ENCODE measurements at places on chromosomes 12 and 14. TPM values are rescaled to one million over a fixed set of nuclear protein-coding genes. Genes with fewer than 3 reads are reported as not detected.

DNA sequence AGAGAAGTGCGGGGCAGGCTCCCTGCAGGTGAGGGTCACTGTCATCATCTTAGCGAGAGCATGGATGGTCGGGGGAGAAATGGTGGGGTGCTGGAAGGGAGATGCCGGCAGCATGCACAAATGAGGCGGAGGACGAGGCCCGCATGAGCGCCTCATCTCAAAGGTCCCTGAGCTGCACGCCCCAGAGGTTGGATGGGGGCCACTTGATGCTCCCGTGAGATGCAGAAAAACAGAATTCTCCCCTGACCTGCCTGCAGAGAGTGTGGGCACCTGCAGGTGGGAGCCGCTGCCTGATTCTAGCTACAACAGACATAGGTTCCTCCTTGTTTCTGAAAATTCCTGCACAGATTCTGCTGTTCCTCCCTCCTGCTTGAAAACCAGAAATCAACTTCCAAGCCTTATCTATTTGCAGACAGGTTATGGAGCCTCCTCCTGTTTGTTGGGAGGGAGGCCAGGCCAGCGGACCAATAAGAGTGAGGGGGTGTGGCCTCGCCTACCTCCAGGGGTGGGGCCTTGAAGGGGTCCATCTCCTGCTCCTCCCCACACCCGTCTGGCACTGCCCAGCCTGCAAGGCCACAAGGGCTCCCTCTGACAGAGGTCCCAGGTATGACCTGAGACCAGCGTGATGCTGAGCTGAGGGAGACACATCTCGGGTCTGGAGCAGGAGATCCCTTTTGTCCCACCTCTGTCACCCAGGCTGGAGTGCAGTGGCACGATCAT lies 67.2 kb downstream of the KDM2B start:
- H3K4me3 ChIP-seq = no peak overlapping the region
- DNase-seq = peak; percentile 49
- H3K27ac ChIP-seq = no peak overlapping the region
- H3K4me1 ChIP-seq = no peaks in the 10 kb centered on the region
- H3K27me3 ChIP-seq = no peaks in the 10 kb centered on the region

- DNase-seq = no peak
- H3K36me3 ChIP-seq = no peaks in the 10 kb centered on the region
- no peaks in the 10 kb centered on the region for H3K4me1 ChIP-seq
- no peak overlapping the region for H3K27ac ChIP-seq
- H3K4me3 ChIP-seq = no peak overlapping the region
Observed at GRCh38 chr12:47636908-47637780, 68.7 kb downstream of the RPAP3 start.

DNA sequence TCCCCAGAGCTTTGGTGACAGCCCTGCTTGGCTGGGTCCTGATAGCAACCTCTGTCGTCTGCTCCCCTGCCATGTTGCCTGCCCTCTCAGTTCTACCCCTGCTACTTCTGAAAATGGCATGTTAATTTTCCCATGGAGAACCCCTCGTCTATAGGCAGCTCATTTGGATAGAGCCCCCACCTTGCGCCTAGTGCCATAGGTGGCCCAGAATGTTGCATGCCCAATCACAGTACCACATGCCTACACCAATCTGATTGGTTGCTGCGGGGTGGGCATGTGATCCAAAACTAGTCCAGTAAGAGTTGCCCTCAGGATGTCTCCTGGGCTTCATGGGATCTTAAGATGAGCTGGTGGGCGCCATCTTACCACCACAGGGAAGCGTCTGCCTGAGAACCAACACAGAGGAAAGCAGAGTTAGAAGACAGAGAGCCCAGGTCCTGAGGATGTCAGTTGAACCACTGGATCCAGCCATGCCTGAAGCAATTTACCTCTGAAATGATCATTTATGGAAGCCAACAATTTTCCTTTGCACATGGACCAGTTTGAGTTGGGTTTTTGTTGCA lies 85.7 kb downstream of the PAPOLA start:
- DNase-seq = no peak
- H3K27me3 ChIP-seq = peaks cover 4% of the 10 kb centered on the region
- no peaks in the 10 kb centered on the region for H3K36me3 ChIP-seq
- peaks cover 7% of the 10 kb centered on the region for H3K4me1 ChIP-seq
- H3K4me3 ChIP-seq = no peak overlapping the region

GRCh38 chr14:61350427-61351270 lies 29.3 kb downstream of the PRKCH start:
- DNase-seq = no peak
- peaks cover 22% of the 10 kb centered on the region for H3K4me1 ChIP-seq
- H3K36me3 ChIP-seq = no peaks in the 10 kb centered on the region
- no peaks in the 10 kb centered on the region for H3K27me3 ChIP-seq

GRCh38 chr12:9944391-9944790 lies 12.2 kb upstream of the CLEC2A start:
- no peak overlapping the region for H3K27ac ChIP-seq
- H3K27me3 ChIP-seq = no peaks in the 10 kb centered on the region
- no peaks in the 10 kb centered on the region for H3K4me1 ChIP-seq
- no peak for DNase-seq

DNA sequence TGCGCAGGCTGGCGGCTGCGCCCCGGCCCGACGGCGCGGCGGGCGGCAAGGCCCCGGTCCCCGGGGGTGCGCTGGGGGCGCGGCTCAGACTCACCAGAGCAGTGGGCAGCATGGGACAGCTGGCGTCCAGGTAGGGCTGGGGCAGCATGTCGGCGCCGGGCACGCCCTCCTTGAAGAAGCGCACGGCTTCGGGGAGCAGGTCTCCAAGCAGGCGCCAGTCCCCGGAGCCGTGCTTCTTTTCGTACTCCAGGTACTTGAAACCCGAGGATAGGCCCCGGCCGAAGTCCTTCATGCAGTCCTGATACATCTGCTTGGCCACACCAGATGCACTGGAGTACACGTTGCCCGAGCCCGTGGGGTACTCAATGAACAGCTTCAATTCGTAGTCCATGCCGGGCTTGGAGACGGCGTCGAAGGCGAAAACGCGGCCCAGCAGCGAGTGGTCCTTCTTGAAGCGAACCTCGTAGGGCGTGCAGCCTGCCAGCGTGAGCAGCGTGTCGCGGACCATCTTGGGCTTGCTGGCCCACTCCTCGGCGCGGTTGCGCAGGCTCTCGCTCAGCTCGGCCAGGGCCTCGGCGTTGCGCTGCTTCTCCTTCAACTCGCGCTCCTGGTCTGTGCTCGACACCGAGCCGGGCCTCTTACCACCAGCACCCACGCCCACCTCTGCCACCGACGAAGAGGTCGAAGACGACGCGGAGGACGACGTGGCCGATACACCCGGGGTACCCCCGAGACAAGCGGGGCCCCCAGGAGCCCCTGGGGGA lies 2.2 kb downstream of the IRF2BPL start:
- H3K27me3 ChIP-seq = no peaks in the 10 kb centered on the region
- H3K27ac ChIP-seq = peak overlapping the region; percentile 98
- H3K36me3 ChIP-seq = peaks cover 7% of the 10 kb centered on the region
- H3K4me1 ChIP-seq = peaks cover 64% of the 10 kb centered on the region
- peak; percentile 72 for DNase-seq

The NPC2 gene
- 124 TPM for polyA plus RNA-seq

The GPRC5A gene
- polyA plus RNA-seq = 4.0 TPM
